ENCODE measurements at places on chromosomes 3 and 15.

GRCh38 chr3:186915806-186916796 lies 14.2 kb upstream of the ST6GAL1 start:
- DNase-seq, result no peak

DNA sequence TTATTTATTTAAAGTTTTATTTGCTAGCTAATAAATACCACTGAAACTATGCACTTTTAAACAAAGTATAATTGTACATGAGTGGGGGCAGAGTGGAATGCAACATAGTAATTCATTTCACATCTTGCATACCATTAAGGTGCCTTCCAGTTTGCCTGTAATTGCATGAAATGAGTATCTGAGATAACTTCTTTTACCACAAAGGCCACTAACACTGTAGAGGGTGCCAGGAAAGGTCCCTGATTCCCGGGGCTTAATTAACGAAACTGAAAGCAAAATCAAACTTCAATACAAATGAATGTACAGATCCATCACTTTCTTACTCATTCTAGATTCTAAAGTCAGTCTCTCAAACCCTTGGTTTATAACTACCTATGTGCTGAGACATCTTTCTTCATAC lies 2.1 kb downstream of the CD47 start:
- DNase-seq, result peak; percentile 20

- DNase-seq, result no peak
Measured at GRCh38 chr3:138675393-138675792, 66.8 kb downstream of the FAIM start.

GRCh38 chr3:36210840-36211651 lies 169.3 kb upstream of the STAC start:
- no peak for DNase-seq

DNA sequence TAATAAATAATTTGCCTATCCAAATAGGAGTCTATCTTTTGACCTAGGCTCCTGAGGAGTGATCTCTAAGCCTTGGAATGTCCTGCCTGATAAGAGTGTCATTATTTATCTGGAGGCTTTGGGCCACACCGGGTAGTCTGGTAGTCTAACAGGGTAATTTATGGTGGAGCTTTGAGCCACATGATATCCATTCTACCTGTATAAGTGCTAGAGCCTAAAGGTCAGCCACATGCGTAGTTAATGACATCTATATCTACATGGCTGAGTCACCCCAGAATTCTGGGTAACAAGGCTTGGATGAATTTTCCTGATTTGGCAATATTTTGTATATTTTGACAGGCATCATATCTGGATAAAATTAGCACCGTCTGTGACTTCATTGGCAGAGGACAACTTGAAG lies 681.4 kb downstream of the MCTP2 start:
- no peak for DNase-seq

GRCh38 chr3:19154693-19155250 lies 6.5 kb downstream of the KCNH8 start:
- DNase-seq, result no peak

DNA sequence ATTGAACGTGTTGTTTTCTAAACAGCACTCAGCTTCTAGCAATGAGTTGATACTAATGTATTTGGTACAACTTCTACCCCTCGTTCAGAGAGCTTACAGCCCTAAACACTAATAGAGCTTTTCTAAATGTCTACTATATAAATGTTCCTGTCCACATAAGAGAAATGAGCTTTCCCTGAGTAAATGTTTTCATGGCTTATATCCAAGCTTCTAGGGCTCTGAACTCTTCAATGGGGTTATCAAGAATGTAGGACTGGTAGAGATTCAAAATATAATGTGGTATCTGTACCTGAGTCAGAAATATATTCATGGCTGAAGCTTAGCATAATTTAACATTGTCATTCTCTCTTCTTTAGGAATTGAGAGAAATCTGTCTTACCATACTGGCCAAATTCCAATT lies 73.4 kb downstream of the SERPINI1 start:
- DNase-seq, result no peak

- DNase-seq, result peak; percentile 33
Measured at GRCh38 chr3:111173328-111173900, 101.8 kb downstream of the NECTIN3 start.

DNA sequence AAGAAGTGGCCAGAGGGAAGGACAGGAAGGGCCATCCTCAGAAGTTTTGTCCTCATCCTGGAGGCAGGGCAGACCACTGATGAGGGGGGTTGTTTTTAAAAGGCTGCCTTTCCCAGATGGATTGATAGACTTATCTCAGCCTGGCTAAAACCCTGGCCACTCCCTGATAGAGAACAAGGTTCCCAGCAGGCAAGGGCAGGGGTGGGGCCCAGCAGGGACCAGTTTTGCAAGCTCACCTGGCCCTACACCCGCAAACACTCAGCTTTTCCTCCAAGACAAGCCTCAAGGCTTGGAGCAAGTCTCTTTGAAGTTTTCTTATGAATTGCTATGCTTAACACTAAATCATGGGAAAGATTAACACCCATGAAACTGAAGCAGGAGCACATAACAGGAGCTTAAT lies 9.1 kb downstream of the LIPC start:
- DNase-seq, result no peak

DNA sequence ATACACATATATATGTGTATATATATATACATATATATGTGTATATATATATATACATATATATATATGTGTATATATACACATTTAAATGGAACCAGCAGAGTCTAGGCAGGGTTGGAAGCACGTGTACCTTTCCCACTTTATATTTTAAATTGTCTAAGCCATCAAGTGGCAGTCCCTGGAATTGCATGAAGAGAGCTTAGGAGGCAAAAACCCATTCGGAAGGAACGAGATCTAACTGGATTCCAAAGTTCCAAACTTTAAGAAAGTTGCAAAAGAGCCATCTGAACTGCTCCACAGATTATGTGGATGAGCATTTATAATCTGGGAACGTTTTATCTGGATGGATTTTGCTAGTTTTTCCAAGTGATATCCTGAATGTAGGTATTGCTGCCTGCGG lies 186.5 kb downstream of the FOXP1 start:
- no peak for DNase-seq

DNA sequence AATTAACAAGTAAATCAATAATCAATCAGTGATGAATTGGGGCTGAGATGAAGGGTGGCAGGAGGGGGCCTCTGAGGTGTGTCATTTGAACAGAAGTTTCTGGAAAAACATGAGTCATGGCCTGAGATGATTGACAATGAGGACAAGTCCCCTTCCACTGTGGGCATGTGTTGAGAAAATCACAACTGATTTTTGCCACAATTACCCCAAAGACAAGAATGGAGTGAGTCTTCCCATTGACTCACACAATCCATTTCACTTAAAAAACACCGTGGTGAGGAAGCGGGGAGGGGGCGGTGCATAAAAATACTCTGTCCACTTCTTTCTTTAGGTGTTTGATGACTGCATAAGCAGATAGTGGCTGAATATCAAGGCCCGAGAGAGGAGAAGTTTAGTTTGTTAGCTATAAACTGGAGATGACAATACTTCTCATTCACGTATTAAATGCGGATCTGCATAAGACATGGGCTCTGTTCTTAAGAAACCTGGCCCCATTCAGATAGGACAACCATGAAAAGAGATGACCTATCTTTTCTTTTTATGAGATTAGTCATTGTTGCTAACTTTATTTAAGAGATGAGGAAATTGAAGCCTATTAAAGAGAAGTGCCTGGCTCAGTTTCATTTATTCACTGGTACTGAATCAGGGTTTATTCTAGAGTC lies 34.7 kb downstream of the SHC4 start:
- DNase-seq, result no peak

GRCh38 chr15:58383876-58384275 lies 47.9 kb upstream of the LIPC start:
- no peak for DNase-seq

- no peak for DNase-seq
Measured at GRCh38 chr3:33008282-33008681, 56.8 kb downstream of the CCR4 start.

DNA sequence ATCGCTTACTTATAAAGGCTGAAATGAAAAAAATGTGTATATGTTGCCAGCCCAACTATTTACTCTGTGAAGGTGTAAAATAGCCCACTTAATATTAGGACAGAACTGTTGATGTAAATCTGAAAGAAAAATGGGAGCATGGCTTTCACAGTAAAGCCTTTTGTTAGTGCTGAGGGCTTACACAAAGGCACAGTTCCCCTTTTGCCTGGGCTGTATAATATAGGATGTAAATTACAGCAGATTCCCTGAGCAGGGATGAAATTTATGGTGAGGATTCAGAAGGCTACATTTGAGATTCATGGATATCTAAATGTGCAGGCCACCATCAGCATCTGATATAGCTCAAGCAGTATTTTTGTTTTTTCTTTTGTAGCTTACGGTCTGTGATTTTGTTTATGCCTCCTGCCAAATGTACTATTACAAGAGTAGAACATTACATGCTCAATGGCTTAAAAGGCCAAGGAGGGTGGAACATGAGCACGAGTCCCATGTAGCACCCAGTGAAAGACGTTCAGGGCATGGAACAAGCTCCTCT lies 109.1 kb upstream of the ATP10A start:
- DNase-seq, result no peak

DNA sequence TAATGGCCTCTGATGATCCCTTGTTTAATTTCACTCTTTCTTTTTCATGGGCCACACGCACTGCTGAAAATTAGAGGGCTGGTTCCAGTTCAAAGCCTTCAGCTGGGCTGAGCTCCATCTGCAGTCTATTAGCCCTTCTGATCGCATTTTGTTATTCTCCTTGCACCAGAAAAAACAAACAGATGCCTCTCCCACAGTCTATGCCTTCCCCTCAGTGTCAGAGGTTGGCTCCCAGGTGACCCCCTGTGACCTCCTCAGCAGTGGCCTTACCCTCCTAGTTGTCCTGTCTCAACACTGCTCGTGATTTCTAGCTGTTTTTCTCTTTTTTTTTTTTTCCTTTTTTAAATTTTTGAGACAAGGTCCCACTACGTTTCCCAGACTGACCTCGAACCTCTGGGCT lies 77.1 kb upstream of the PRTG start:
- no peak for DNase-seq

- DNase-seq, result no peak
Measured at GRCh38 chr3:43162230-43163084, 56.6 kb upstream of the POMGNT2 start.

DNA sequence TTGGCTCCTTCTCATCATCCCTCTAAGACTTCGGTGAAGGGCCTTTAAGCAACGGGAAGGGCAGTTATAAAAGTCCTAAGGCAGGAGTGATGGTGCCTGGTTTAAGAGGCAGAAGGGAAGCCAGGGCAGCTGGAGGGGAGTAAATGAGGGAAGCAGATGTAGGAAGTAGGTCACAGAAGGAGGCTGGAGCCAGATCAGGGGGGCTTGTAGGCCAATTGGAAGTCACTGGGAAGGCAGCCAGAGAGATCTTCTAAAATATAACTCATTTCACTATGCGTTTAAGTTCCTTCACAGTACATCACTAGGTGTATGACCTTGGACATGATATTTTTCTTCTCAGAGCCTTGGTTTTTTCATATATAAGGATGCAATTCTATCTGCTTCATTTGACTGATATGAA lies 94.7 kb downstream of the MYH15 start:
- DNase-seq, result no peak

GRCh38 chr3:187069857-187070516 lies 69.3 kb downstream of the RPL39L start:
- DNase-seq, result no peak

DNA sequence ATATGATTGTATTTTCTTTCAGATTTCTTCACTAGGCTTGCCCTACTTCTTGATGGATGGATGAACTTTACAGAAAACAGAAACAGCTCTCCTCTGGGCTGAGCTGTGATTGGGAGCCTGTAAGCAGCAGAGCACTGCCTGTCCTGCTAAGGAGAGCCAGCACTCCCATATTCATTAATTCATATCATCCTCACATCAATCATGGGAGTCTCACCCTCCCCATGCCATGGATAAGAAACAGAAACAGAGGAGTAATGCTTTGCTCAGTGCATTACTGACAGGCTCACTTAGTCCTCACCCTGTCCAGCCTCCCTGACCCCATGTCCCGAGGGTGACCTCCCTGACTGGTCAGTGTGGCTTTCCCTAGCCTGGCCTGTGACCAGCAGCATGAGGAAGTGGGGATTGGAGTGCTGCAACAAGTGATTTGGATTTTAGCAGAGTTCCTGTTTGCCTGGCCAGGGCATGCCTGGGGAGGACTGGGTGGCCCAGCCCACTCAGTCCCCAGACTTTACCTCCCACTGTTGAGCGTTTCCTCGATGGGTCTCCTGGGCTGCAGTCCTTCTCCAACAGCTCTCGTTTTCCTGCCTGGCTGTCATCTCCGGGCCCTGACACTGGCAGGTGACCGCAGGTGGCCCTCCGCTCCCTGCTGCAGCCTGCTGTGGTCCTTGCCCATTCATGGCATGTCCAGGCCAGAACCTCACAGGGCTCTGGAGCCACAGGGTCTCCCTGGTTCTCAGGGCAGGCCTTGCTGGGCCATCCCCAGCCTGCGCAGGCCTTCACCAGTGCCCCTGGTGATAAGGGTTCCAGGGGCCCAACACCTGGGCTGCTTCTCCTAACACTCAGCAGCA lies 1.3 kb upstream of the TMIE start:
- DNase-seq, result no peak

DNA sequence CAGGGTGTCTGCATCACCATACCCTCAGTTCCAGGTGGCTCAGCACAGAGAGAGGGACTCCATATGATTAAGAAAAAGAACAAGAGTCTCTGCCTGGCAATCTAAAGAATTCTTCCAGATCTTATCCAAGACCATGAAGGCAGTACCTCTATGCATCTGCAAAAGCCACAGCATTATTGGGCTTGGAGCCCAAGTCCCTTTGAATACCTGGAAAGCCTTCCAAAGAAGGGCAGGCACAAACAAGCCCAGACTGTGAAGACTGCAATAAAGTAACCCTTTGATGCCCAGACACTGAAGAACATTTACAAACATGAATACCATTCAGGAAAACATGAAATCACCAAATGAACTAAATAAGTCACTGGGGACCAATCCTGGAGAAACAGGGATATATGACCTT lies 60.9 kb upstream of the DIPK2A start:
- no peak for DNase-seq

DNA sequence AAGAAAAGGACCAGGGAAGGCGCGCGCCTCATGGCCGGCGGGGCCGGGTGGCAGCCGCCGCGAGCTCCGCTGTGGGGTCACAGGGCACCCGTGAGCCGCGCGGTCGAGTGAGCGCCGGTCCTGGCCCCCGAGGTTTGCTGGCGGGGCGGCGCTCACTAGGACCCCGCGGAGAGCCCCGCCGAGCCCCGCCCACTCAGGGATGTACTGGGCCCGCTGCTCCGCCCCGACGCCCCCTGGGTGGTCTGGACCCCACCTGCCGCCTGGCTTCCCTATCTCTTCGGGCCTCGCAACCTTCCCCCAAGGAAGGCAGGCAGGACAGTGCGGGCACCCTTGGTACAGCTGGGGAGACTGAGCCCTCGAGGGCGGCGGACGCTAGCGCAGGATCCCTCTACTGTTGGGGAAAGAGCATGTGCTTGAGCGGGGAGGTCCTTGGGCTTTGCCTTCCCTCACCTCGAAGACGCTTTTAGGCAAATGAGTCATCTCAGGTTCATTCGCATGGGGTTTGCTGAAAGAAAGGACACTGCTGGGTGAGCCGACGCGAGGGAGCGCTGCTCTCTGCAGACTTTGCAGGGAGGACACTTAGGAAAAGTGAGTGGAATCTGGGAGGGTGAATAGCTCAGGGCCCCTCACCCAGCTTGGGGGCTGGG lies at the start of gene CHRNB4:
TSS of gene CHRNB4 (minus strand) at position 109 of the 647 bp plus-strand sequence. CDS start at position 32, 77 bp downstream.
- no peak for DNase-seq

- no peak for DNase-seq
Measured at GRCh38 chr3:102614021-102614569, 179.3 kb downstream of the ZPLD1 start.

Measured in fibroblast of skin of left quadriceps (primary cell).